Activated CD8-positive, alpha-beta memory T cell treated with anti-CD3 and anti-CD28 coated beads, Interleukin-2, amount 10 ng/mL, durations not matched to agents 7 days and 5 days (primary cell): ENCODE measurements at places on chromosomes 1 and 21. TPM values are rescaled to one million over a fixed set of nuclear protein-coding genes. Genes with fewer than 3 reads are reported as not detected.

Gene CADM3
- not detected for total RNA-seq

Gene MTX1
- total RNA-seq, result 39.0 TPM

Gene TAL1
- total RNA-seq, result not detected

Gene DYNLT5
- total RNA-seq, result not detected

GRCh38 chr1:34618381-34618780 is 136.5 kb upstream of the GJB5 start:
- no peak for DNase-seq

GRCh38 chr1:67162954-67163353 is 3.3 kb upstream of the IL23R start:
- DNase-seq, result peak; percentile 82

DNA sequence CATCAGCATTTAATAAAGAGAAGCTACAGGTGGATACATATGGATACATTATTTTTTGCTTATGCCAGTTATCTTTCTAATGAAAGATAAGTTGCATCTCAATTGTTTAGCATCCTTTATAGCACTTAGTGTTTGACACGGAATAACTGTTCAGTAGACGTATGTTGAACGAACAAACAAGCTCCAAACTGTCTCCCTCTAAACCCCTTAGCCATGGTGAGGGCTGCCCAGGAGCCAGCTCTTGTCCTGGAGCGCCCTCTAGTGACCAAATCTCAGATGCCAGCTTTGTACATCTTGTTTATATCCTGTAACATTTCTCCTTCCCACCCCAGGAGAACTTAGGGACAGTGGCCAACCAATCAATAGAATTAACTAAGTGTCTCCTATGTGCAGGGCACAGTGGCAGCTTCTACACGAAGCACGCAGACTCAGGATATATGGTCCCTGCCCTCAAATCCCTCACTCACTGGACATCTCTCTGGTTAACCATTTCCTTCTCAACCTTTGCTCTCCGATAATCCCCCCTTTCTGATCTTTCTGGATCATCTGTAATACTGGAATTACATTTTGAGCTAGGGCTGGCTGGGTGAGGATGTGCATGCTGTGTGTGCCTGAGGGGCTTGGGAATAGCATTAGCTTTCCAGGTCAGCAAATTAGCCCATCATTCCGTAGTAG is 22.9 kb downstream of the KCNA10 start:
- DNase-seq, result peak; percentile 87

GRCh38 chr1:38000529-38001455 is 4.5 kb downstream of the FHL3 start:
- no peak for DNase-seq
